ENCODE measurements at places on chromosomes 6 and 20.
A peak's percentile ranks its signal among the peaks of the same experiment; 100 is the strongest.

DNA sequence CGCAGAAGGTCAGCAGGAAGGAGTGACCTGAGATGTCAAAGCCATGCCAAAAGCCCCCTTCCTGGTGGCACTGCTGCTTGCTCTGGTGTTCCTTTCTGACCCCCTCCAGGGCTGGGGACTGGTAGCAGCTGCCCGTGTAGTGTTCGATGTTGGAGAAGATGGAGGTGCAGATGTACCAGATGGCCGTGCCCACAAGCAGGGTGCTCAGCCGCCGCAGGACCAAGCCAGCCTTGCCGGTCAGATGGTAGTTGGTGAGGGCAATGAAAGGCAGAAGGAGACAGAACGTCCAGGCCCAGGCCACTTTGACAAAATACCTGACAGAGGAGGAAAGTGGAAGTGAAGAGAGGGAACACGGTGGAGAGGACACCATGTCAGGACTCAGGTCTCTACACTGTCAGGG, 4.1 kb downstream of the FITM2 start:
- DNase-seq: no peak

DNA sequence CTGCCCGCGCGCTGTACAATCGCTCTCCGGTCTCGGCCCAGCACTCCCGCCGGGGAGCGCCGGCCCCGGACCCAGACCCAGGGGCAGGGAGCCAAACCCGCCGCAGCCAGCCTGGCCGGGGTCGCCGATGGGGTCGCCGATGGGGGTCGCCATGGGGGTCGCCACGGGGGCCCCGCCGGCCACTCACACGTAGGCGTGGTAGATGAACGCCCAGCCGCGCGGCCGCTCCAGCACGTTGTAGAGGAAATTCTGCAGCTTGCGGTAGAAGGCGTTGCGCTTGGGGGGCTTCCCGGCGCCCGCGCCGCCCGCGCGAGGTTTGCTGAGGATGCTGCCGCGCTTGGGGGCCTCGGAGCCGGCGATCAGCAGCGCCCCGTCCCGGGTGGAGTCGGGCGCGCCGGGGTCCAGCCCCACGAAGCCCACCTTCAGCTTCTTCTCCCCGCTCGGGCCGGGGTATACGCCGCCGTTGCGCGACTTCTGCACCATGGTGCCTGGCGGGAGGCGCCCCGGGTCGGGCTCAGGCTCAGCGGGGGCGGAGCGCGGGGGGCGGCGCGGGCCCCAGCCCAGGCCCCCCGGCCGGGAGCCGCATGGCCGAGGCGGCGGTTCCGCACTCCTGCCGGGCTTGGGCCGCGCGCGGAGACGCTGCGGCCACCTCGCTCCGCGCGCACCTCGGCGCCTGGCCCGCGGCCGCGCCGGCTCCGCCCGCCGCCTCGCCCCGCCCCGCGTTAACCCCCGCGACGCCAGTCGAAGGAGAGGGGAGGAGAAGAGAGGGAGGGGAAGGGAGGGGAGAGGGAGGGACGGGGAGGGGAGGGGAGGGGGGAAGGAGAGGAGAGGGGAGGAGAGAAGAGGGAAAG, at the start of gene KCNQ2:
KCNQ2 (minus strand) TSS at position 675 of the 851 bp plus-strand sequence; CDS start at position 483, 192 bp downstream.
- DNase-seq: no peak

- DNase-seq: no peak
These were observed 27.1 kb downstream of the ID4 start for GRCh38 chr6:19864285-19864684.

DNA sequence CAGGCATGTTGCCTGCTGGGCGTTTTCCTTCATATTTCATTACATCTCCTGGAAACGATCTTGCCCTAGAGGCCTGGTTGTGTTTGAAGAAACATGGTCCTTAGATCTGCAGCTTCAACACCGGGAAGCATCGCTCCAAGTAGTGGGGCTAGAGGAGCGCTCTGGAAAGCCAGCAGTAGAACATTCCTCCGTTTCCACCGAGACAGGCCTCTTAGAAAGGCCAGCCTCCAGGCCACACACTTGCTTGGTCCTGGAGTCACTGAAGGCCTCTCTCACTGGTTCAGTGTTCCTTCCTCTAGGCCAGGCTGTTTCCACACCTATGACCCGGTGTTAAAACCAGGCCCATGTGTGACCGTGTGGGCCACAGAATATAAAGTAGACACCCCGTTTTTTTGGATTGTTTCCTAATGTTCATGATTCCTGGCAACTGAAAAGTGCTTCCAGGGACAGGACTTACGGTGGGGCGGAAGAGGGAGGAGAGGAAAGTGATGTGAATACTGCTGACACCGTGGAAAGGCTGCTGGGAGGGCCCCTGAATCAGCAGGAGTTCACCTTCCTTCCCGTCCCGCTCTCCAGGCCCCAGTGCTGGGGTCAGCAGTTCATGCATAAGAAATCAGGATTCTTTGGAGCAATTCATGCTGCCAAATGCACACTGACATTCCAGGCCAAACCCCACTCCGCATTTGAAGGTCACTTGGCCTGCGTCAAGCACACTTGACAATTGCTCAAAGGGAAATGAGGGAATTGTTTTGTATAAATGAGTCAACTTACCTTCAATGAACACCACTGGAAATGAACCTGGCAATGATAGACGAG, 83.8 kb downstream of the IYD start:
- DNase-seq: peak; percentile 74

GRCh38 chr6:144341831-144342527, 56.8 kb downstream of the UTRN start:
- no peak for DNase-seq

DNA sequence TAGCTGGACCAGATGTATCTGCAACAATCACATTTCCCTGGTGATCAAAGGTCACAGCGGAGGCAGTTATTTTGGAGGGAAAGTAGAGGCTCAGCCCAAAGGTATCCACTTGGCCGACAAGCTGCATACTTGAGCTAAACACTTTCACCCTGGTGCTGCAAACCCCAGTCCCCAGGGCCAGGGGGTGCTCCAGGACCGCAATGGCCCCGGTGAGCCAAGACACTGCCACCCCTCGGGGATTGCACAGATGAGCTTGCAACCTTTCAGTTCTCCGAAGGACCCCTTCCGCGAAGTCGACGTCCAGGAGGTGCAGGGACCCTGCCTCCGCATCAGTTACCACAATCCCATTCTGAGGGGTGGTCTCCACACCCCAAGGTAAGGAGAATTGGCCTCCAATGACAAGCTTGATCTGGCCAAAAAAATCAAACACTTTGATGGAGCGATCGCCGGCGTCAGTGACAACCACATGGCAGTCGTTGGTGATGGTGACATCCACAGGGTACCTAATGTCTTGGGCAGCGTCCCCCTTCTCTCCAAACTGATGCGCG, 823 bp downstream of the NHLRC1 start:
- DNase-seq: no peak

DNA sequence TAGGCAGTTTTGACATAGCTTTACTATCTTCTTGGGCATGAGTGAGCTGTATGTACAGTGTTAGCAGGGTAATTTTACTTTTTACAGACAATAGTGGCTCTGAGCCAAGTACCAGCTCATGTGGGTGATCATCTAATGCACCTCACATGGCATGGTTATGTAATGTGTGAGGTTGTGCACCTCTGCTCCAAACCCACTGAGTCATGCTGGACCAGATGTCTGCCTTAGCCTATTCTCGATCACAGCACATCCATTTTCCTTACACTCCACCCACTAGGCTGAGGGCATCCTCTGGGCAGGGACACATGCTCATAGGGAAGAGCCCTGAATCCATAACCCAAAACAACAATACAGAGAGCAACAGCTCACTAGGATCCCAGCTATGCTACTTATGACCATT, 71.6 kb upstream of the FBXL4 start:
- DNase-seq: no peak

GRCh38 chr6:139107051-139107450, 27.8 kb upstream of the HECA start:
- DNase-seq: no peak
